Dorsolateral prefrontal cortex (tissue), 122 donors: ENCODE measurements at places on chromosomes 7 and 10. TPM values are rescaled to one million over a fixed set of nuclear protein-coding genes. Genes with fewer than 3 reads are reported as not detected.

DNA sequence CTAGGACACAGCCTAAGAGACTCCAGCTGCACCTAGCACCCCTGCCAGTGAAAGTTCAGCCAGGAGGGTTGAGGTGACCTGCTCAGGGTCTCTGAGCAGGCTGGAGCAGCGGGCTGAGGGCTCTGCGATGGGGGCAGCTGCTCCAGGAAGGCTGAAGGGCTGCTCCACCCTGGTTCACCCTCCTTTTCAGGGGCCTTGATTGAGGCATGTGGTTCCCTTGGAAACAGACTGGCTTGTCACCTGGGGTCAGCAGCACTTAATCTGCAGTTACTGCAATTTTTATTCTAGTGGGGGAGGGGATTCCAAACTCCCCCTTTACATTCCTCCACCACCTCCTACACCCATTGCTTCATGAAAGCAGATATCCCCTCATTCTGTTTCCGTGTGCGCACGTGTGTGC is 85.3 kb upstream of the UNC5B start:
- DNase-seq, result no peak

DNA sequence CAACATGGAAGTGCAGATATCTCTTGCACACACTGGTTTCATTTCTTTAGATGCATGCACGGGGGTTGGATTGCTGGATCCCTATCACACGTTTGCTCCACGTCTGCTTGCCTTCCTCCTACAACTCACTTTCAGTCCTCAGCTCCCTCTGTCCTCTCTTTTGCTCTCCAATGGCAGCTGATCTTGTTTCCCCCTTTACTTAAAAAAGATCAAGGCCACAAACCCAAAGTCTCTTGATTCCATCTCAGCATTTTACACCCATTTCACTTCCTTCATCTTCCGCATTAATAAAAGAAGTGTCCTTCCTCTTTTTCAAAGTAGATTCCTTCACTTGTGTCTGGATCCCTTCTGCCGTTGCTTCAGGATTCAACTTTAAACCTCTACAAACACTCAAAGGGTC is 245.2 kb downstream of the DOCK4 start:
- no peak for DNase-seq

DNA sequence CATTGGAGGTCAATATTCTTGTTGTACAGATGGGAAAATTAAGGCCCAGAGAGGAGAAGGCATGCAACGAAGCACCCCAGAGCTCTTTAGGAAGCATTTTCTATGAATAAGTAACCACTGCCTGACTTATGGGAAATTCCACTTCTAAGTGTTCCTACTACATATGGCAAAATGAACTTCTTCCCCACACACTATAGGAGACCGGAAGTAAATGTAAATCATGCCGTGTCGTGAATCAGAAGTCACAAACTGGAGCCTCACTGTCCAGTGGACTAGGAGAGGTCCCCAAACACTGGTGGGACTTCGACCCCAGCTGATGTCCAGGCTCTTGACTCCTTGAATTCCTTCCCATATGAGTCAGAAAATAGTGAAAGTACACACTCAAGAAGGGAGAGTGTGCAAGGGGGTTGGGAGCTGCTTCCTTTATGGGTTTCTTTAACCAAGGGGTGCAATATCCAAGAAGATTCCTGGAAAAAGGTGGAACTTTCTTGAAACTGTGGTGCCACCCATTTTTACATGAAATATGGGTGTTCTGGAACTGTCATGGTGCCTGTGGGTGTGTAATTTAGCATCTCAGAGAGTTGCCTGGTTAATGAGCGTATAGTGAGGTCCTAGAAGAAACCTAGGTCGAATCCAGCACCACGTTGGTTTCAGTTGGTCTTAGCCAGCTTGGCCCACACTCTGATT is 6.7 kb downstream of the RASSF4 start:
- no peak for DNase-seq

DNA sequence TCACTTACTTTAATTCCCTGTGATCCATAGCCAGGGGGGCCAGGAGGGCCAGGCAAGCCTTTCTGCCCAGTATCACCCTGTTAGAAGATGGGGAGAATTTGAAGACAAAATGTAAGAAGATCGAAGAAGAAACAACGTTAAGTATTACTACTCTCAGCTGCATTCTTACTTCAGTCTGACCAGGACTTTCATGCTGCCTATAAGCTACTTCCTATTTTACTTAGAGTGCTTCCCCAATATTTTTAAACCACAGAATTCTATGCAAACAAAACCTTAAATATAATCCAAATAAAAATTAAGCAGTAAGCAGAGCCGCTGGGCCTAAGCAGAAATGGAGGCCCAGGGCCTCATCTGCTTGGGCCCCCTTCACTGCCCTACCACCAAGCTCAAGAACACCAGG is 117.8 kb downstream of the COL28A1 start:
- DNase-seq, result no peak

GRCh38 chr10:127874671-127875448 is 17.9 kb downstream of the CLRN3 start:
- no peak for DNase-seq

DNA sequence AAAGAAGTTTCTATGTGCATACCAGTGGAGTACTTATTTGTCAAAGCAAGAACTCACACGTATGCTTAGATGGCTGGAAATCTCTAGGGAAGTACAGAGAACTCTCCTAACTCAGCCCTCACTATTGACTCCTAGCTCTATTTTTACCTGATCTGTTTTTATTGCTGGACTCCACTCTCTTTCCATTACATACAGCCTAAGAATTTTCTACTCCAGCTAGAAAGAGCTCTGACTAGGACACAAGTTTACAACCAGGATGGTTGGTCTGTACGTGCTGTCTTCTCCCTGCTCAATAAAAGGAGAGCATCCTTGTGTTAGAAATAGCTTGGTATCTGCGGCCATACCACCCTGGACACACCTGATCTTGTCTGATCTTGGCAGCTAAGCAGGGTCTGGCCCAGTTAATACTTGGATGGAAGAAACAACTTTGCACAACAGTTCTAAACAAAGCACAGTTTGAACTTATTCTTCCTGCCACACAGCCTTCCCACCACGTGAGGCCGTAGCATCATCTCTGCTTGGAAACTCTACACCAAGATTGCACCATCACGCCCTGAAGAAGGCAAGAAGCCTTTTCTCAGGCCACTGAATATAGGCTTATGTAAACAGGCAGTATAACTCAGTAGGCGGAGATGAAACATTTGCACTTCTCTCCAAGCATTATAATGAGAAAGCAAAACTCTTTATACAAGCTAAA is 50.7 kb downstream of the KCNMA1 start:
- DNase-seq, result no peak

DNA sequence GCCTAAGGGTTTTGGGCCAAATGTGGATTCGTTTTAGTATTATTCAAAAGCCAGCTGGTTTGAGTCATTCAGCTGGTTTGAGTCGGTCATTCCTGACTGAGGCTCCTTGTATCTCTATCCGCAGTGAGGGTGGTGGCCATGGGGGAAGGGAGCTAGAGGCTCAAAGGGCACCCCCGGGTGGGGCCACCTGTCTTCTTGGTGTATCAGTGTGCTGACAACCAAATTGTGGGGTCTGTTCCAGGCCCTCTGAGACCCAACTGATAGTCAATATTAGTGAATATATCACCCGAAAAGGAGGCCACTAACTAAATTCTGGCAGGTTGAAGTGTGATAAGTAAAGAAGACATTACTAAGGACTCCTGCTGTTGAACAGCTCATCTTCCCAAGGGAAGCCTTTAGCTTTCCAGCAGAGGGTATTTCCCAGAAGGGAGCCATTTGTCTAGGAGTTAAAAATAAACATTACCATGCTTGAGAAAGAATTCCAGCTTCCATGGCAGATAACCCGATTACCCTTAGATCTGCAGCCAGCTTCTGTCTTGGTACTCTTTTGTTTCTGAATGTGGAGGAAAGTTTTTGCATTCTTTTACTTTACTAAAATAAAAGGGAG is 29.9 kb upstream of the DDX50 start:
- no peak for DNase-seq

DNA sequence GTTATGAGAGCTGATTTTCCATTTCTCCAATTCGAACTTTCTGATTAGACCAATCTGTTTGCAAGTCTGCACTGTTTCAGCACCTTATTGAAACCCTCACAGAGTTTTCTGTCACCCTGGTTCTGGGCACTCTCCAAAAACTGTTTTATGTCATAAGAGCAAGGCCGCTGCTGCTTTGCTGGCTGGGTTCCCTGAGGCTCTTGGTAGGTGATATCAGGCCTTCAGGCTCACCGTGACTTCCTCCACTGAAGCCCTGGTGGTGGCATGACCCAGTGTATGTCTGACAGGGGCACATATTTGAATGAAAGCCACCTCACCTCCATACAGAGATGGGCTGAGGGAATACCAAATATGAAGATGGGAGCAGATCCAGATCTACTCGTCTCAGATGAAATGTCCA is 8.3 kb downstream of the RABGEF1 start:
- no peak for DNase-seq

DNA sequence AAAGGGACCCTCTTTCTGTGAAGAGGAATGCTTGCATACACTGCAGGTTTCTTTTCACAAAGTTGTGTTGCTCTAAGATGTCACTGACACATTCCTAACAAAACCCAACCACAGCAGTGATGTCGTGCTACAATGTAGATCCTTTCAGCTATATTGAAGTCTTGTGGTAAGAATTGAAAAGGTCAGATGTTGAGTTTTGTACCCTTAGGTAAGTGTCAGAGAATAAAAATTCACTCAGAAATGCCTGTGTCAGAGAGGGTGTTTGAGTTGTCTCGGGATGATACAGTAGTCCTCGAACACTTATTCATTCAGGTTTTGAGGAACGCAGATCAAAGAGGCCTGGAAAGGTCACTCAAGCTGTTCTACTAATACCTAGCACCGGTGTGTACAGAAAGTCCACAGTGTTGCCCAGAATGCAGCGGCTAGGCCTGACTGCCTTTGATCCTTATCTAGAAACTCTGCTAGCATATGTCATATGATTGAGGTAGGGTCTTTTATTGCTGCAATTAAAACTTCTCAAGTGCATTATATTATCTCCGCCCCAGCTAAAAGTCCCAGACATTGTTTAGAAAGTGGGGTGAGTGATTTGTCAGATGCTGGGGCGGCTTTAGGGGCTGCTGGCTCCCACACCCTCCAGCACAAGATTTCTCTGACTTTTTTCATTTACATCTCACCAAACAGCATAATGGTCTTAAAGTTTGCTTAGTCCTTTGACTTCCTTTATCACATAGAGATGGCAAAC is 26.0 kb downstream of the RNF32 start:
- no peak for DNase-seq

- no peak for DNase-seq
Observed at GRCh38 chr7:81616951-81617350, 152.9 kb downstream of the HGF start.

DNA sequence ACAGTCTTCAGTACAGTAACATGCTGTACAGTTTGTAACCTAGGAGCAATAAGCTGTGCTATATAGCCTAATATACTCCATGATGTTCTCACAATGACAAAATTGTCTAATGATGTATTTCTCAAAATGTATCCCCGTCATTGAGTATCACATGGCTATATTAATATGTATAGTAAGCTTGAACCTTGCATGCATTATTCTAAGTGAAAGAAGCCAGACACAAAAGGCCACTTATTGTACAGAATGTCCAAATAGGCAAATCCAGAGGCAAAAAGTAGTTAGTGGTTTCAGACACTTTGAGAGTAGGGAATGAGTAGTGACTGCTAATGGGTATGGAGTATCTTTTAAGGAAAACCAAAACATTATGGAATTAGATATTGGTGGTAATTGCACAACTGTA is 545.1 kb downstream of the ATRNL1 start:
- DNase-seq, result no peak

- DNase-seq, result peak; percentile 84
Observed at GRCh38 chr10:86366033-86366901, at the start of gene GRID1. TSS of gene GRID1 (minus strand) at chr10:86366795.

GRCh38 chr10:133511408-133511807 is 15.8 kb upstream of the CYP2E1 start:
- DNase-seq, result no peak

DNA sequence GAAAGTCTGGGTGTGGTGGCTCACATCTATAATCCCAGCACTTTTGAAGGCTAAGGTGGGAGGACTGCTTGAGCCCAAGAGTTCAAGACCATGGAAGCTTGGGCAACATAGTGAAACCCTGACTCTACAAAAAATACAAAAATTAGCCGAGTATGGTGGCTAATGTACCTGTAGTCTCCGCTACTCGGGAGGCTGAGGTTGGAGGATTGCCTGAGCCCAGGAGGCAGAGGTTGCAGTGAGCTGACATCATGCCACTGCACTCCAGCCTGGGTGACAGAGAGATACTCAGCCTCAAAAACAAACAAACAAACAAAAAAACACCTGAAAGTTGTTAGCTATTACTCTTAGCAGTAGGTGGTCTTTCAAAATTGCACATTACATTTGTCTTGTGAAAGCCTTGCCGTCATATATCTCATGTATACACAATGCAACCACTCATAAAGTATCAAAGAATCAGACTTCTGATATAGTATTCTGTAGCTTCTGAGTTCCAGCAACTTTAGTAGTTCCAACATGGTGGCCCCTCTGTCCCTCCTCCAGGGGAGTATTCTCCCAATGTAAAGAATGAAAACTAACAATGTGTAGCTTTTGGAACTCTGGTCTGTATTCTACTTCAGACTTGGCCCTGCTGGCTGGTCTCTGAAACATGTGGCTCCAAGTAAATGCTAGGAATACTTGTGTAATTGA is 101.5 kb downstream of the ZNF92 start:
- no peak for DNase-seq

Gene SFRP4
- total RNA-seq, result 1.3 TPM

Gene RELN
- 15.9 TPM for total RNA-seq

Gene RHBDD2
- total RNA-seq, result 233 TPM

Gene FAM20C
- 104 TPM for total RNA-seq

Gene TEX47
- total RNA-seq, result not detected

Gene CDC123
- 59.8 TPM for total RNA-seq

Gene FBXL13
- 4.7 TPM for total RNA-seq

Gene VPS37D
- 7.7 TPM for total RNA-seq

Gene PIP
- total RNA-seq, result not detected

Gene MARCHF5
- total RNA-seq, result 42.5 TPM
